ENCODE measurements at places on chromosomes 11 and 22. TPM values are rescaled to one million over a fixed set of nuclear protein-coding genes. Genes with fewer than 3 reads are reported as not detected.

- DNase-seq, result no peak
Observed at GRCh38 chr22:23709107-23709506, 18.3 kb downstream of the RGL4 start.

DNA sequence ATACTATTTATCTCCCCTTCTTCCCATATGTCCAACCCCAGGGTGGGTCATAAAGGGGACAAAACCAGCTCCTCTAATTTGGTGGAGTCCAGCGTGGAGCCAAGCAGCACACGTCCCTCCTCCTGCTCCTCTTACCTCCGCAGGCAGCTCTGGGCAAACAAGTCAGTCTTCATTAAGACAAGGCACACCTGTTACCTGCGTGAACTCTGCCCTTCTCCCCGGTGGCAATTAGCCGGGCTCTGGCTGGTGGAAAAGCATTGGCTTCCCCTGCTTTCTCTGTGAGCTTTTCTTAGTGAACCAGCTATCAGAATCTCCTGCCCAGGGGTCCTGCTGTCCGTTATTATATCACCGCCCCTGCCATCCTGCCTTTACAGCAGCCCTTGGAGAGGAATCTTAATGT lies 418.7 kb upstream of the CADM1 start:
- DNase-seq, result no peak

GRCh38 chr11:4697585-4697984 lies at the start of gene OR51E2:
Gene OR51E2, minus strand, starts transcription at chr11:4697853. Its CDS starts 15,142 bp downstream, at chr11:4682711.
- DNase-seq, result no peak

DNA sequence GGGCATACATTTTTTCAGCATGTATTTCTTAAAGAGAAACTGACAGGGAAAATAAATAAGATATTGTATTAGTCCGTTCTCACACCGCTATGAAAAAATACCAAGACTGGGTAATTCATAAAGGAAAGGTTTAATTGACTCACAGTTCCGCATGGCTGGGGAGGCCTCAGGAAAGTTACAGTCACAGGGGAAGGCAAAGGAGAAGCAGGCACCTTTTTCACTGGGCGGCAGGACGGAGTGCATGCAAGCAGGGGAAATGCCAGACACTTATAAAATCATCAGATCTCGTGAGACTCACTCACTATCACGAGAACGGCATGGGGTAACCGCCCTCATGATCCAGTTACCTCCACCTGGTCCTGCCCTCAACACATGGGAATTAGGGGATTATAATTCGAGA lies 44.2 kb downstream of the PPFIA1 start:
- no peak for DNase-seq

DNA sequence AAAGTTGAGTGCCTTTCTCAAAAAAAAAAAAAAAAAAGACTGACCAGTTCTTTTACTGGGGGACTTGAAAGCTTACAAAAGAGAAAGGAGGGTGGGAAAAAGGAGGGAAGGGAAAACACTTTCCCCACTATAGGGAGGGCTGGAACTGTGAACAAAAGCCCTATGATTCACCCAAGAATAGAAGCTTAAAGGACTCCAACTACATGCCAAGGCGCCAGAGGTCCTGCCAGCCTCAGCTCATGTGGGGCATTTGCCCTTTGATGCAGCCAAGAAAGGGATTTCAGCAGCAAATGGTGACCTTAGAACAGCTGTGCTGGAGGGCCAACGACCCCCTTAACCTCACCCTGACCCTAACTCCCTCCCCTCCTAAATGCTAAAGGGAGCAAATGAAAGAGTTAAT lies 160.0 kb downstream of the NTM start:
- no peak for DNase-seq

- no peak for DNase-seq
Observed at GRCh38 chr11:102990145-102990544, 34.6 kb upstream of the MMP13 start.

- DNase-seq, result no peak
Observed at GRCh38 chr22:41501209-41501608, 32.3 kb downstream of the ACO2 start.

DNA sequence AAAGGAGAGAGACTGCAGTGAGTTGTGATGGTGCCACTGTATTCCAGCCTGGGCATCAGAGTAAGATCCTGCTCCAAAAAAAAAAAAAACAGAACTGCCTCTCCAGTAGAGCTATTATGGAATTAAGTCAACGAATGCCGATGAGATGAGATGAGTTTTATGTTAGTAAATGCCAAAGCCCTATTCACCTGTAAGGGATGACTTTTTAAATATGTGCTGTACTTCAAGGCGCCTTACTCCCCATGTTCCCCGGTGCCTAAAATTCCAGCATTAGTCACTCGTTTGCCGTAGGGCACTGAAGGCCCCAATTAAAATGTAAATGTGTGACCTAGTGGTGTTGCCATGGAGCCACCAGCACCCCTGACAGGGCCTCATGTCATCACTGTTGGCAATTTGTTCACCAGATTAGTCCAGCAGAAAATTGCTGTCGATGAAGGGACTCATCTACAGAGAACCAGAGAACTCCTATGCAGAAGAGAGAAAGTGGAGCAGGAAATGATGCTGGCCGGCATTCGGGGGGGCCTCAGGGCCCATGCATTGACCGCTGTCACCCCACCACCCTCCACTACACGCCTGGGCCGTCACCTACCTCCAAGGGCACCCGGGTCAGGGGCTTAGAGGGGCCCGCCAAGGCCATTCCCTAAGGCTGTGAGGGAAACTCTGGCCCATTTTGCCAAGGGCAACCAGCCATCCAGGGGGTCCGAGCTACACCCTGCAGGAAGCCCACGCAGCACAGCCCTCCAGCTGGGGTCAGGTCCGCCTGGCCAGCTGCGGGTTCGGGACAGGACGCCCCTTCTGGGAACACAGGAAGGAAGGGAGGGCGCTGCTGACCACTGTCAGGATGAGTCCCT lies 17.8 kb downstream of the LIF start:
- no peak for DNase-seq

DNA sequence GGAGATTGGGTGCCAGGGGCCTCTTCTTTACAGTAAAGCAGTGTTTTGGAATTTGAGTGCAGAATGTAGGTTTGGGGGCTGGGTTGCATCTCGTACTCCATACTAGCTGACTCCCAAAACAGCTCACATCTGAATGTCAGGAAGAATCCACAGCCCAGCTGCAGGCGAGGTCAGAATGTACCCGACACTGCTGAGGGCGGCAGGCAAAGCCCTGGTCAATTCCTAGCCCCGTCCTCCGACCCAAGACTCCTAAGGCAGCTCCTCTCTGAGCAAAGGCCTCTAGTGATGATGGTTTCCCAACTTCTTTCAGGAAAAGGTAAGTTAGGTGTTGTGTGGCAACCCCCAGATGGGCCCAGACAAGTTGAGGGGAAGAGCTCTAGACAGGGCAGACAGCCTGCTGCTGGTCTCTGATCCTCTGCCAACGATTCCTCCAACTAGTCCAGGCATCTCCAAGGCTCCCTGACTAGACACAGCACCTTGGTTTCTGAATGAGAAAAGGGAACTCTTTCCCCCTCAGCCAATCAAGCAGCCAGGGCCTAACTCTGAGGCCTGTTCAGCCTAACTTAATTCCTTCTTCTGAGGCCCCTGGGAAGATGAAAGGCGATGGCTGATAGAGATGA lies 8.6 kb downstream of the LARGE2 start:
- DNase-seq, result no peak

GRCh38 chr11:116193321-116194131 lies 579.3 kb downstream of the BUD13 start:
- DNase-seq, result peak; percentile 83

DNA sequence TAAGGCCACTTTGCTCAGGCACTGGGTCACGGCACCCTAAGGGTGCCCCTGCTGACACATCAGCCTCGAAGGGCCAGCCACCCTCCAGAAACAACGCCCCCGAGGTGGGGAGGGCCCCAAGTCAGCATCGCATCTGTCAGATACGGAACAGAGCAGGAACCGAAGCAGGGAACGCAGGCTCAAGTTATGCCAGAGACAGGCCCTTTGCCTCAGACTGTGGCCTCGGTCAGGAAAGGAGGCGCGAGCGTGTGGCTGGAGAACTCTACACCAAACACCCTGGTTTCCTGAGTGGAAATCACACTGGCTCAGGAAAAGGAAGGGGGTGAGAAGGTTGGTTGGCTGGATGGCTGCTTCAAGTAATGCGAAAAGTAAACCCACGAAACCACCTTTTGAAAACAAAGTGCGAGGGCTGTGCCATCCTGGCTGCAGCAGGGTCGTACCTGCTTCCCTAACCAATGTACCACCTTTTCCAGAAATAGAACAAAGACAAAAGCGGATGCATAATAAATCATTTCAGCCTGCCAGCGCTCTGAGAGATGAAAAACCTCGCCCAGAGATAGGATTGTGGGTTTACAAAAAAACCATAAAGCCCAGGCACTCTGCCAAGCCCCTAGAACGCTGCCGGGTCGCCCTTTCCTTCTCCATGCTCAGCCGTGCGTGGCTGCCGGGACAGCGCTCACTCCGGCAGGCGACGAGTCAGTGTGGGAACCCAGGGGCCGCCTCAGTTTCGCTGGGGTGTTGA lies 38.6 kb downstream of the TRMU start:
- DNase-seq, result no peak

GRCh38 chr11:74672956-74673692 lies 58.1 kb downstream of the CHRDL2 start:
- DNase-seq, result no peak

DNA sequence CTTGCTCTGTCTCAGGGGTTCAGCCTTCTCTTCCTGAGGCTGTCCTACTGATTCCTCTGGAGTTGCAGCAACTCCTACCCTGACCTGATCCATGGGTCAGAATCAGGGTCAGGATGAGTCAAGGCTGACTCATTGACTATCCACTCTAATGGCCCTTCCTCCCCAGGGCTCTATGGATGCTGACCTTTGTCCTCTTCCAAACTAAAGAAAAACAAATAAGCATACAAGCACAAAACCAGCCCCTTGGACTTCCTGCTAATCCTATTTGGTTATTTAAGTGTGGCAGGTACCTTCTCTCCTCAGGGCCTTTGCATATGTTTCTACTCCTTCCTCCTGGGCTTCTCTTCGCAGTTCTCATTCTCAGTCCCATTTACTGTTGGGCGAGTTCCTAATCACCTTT lies 204.5 kb upstream of the NAV2 start:
- no peak for DNase-seq

DNA sequence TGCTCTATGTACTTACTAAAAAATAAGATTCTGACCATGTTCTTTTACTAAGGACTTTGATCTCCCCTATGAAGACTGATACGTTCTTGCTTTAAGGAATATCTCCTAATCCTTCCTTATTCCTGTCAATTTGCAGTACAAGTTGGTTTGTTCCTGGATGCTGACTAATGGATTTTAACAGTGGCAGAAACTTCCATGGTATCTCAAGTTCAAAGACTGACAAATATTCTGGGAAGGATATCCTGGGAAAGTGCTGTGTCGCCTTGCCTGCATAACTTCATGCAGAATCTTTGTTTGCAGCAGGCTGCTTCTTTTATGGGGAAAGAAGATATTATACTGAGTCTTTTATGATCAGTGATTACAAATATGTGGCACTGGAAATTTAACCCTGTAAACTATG lies 8.4 kb upstream of the OR52J3 start:
- no peak for DNase-seq

GRCh38 chr11:42205518-42205917 lies 746.1 kb upstream of the LRRC4C start:
- DNase-seq, result no peak

- no peak for DNase-seq
Observed at GRCh38 chr22:44847380-44847779, 95.0 kb downstream of the ARHGAP8 start.

GRCh38 chr11:43756575-43756974 lies 76.0 kb downstream of the HSD17B12 start:
- no peak for DNase-seq

B3GAT1 gene
- total RNA-seq, result 2.7 TPM

PIK3C2A gene
- 90.2 TPM for total RNA-seq

THY1 gene
- 0.39 TPM for total RNA-seq

IFITM10 gene
- 8.7 TPM for total RNA-seq

KCNJ4 gene
- not detected for total RNA-seq

OR51B4 gene
- not detected for total RNA-seq

ARHGAP32 gene
- total RNA-seq, result 27.4 TPM

DNAJB7 gene
- total RNA-seq, result not detected

ANO1 gene
- total RNA-seq, result 4.8 TPM

CSRP3 gene
- not detected for total RNA-seq

BID gene
- 20.9 TPM for total RNA-seq

FDXACB1 gene
- total RNA-seq, result 3.0 TPM

UBQLNL gene
- total RNA-seq, result 0.76 TPM

BIRC3 gene
- 29.8 TPM for total RNA-seq
